Psoas muscle (tissue), 8 donors: ENCODE measurements at places on chromosomes 3 and 15. TPM values are rescaled to one million over a fixed set of nuclear protein-coding genes. Genes with fewer than 3 reads are reported as not detected.

The WNT7A gene
- not detected for total RNA-seq

The CFAP100 gene
- total RNA-seq: not detected

The TRNT1 gene
- 15.5 TPM for total RNA-seq

The RTP3 gene
- not detected for total RNA-seq

The DAZL gene
- total RNA-seq: not detected

The PAQR5 gene
- not detected for total RNA-seq

The C3orf85 gene
- total RNA-seq: not detected

The UBE2E2 gene
- 38.0 TPM for total RNA-seq

The CAMP gene
- 0.49 TPM for total RNA-seq

The TICRR gene
- not detected for total RNA-seq

The PLIN1 gene
- total RNA-seq: 2.1 TPM

The A4GNT gene
- not detected for total RNA-seq

The C3orf20 gene
- 0.38 TPM for total RNA-seq

The UBL7 gene
- 52.3 TPM for total RNA-seq

The GUCA1C gene
- not detected for total RNA-seq

The ZMAT3 gene
- total RNA-seq: 8.2 TPM

The SHF gene
- total RNA-seq: 1.7 TPM
